Activated CD8-positive, alpha-beta memory T cell treated with anti-CD3 and anti-CD28 coated beads for 1 hour (primary cell): ENCODE measurements at places on chromosomes 3 and 15.

DNA sequence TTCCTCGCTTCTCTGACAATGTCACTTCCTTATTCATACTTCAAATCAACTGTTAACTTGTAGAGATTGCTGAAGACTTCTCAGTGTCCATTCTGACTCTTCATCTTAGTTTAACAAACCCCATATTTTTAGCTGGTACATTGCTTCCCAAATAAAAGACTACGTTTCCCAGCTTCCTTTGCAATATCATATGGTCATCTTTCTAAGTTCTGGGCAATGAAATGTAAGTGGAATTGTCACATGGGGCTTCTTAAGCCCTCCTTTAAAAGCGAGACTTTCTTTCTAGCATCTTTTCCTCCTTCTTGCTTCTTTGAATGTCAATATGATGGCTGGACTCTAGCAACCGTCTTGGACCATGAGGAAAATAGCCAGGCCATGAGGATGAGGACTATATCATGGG is 239.0 kb downstream of the ZNF621 start:
- DNase-seq, result no peak

DNA sequence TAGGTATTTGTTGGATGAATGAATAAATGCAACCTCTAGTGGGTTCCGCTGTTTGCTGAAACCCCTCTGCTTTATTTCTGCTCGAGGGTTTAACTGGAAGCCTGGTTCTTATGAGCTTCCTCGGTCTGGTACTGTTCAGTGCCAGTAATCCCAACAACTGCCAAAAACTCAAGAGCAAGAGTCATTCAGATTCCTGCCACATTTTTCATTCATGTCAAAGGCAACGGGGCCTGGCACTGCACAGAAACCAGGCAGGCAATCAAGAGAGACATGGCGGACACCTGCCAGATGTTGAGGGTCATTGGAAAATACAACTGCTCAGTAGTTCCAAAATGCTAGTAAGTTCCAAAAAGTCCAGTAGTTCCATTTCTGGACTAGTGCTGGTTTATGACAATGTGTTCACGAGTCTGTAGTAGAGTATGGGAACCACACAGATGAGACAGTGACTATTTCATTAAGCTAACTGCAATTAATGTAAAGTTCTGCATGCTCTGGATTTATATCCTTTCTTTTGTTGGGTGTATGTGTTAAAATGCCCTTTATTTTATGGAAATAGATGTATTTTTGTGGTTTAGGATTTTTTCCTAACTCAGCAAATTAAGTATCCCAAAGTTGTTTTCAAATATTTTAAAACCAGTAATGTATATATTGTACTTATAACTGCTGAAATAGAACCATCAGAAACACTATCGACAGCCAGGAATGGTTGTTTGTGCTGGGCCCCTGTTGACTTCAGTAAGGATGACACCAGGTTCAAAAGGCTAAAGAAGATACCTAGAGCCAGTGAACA is 22.7 kb upstream of the TMEM41A start:
- no peak for DNase-seq

GRCh38 chr3:105938806-105939205 is 70.0 kb upstream of the CBLB start:
- DNase-seq, result no peak

DNA sequence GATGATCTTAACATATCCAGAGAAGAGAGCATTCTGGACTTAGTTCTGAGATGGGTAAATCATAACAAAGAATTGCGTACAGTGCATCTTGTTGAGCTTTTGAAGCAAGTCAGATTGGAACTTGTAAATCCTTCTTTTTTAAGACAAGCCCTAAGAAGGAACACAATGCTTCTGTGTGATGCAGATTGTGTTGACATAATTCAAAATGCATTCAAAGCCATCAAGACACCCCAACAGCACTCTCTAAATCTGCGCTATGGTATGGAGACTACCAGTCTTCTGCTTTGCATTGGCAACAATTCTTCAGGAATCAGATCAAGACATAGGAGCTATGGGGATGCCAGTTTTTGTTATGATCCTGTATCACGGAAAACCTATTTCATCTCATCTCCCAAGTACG is 8.6 kb downstream of the KBTBD12 start:
- no peak for DNase-seq

DNA sequence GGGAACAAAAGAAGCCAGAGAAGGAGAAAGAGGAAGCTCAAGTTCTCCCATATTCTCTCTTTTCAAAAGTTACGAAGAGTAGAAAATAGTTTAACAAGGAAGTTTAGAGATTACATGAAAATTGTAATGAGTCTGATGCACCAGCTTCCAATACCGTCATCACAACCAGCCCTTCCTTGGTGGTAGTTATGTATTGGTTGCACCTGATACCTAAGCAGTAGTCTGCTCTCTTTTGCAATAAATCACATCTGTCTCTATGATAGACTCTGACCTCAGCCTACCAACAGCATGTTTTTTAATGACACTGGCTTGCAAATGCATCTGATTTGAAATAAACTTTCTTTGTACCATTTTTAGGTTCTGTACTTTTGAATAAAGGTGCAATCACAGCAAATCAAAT is 575.8 kb downstream of the FHIT start:
- no peak for DNase-seq

- no peak for DNase-seq
Measured at GRCh38 chr15:99429681-99430081, 136.1 kb upstream of the MEF2A start.

- DNase-seq, result no peak
Measured at GRCh38 chr15:70406617-70407335, 309.1 kb upstream of the TLE3 start.

GRCh38 chr3:196288141-196288460 is 575 bp upstream of the PCYT1A start:
- no peak for DNase-seq

DNA sequence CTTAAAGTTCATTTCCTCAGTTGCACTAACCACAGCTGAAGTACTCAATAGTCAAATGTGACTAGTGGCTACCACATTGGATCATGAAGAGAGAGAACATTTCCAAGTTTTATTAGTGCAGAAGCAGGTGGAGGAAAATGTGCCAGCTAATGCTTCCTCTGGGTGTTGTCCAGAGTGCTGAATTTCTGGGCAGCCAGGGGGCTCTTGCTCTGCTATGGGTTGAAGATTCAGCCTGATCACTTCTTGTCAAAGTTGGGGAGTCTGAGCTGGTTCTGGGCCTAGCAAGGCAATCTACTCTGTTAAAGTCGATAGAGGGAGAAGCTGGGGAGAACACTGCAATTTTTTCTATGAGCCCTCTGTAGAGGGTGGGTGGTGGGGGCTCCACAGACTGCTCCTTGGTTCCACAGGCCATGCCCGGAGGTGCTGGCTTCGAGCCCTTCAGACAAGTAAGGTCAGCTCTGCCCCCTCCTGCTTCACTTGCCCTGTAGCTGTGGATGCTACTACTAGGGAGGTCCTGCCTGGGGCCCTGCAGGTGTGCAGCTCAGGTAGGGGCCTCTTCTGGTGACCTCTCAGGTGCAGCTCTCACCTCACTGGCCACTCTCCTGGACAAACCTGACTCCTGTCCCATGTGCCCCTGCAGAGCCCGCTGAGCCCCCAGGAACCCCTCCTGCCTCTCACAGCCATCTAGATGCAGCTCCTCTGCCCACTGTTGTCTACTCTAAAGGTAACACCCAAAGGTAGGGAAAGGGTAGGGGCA is 8.2 kb downstream of the ALG3 start:
- no peak for DNase-seq

GRCh38 chr3:23219117-23219516 is 16.0 kb downstream of the UBE2E2 start:
- DNase-seq, result no peak

GRCh38 chr3:197338586-197338985 is 40.2 kb upstream of the DLG1 start:
- no peak for DNase-seq

DNA sequence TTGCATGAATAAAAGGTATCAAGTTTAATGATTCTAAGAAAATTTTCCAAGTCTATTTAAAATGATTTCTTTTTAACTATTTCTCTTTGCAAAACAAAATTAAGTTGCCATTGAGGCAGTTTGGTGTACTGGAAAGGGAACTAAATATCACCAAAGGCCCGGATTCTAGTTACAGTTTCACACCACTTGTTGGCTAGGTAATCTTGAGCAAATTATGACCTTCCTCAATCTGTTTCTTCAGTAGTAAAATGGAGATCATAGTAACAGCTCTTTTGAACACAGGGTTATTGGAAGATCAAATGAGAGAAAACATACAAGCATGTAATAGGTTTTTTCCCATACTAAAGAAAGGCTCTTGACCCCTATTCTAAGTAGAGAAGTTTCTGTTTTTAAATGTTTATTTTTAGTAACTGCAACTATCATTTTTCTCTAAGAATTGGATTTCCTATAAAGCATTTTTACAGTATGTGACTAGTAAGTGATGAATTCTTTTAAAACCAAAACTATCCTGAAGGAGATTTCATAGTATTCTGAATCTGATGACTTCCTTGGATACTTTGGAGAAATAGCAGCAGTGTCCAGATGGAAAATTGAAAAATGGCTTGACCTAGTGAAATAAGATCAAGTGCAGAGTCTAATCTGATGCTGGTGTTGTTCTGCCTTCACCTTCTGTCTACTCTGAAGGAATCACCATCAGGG is 15.7 kb downstream of the SCAANT1 start:
- no peak for DNase-seq

GRCh38 chr3:129182390-129183185 is 1.1 kb downstream of the CNBP start:
- DNase-seq, result no peak

- no peak for DNase-seq
Measured at GRCh38 chr3:58260733-58261132, 23.1 kb downstream of the ABHD6 start.

DNA sequence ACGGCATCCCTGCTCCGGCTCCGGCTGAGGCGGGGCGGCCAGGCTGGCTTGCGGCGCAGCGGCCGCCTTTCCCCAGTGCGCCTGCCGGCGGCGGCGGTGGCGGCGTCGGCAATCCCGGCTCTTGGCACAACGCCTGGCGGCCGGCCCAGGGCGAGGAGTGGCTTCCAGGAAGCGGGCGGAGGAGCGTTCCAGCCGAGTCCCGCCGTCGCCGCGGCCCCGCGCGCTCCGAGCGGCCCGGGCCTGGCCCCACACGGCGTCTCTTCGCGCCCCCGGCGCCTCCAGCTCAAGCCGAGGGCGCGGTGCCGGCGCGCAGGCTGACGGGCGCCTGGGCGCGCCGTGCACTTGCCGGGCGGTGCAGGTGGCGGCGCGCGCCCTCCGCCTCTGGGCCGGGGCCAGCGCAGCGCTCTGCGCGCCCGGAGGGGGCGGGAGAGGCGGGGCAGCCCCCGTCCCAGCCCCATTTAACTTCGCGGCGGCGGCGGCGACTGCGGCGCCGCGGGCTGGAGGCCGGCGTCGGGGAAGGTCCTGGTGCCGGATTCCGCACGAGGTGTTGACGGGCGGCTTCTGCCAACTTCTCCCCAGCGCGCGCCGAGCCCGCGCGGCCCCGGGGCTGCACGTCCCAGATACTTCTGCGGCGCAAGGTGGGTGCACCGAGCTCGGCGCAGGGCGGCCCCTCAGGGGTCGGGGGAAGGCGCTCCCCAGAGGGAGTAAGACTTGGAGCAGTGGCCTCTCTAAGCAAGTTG is at the start of gene ADAMTSL3:
Gene ADAMTSL3, plus strand, starts transcription at position 485 of the 740 bp plus-strand sequence. CDS start 1,639 bp downstream, outside the sequence.
- no peak for DNase-seq

DNA sequence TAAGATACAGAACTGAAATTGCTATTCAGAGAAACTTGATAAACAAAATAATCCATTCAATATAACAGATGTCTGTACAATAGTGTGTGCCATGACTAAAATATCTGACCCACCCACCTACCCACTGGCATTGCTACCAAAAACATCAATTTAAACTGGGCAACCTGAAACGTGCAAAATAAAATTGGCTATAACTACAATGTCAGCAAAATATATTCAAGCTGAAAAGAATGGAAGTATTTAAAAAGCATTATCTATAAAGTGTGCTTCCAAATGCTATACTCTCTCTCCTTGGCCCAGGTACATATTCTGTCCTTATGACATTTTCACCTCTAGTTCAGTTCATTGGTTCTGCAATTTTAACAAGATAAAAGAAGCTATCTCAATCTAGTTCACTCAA is 379.6 kb upstream of the ATP11B start:
- DNase-seq, result no peak

DNA sequence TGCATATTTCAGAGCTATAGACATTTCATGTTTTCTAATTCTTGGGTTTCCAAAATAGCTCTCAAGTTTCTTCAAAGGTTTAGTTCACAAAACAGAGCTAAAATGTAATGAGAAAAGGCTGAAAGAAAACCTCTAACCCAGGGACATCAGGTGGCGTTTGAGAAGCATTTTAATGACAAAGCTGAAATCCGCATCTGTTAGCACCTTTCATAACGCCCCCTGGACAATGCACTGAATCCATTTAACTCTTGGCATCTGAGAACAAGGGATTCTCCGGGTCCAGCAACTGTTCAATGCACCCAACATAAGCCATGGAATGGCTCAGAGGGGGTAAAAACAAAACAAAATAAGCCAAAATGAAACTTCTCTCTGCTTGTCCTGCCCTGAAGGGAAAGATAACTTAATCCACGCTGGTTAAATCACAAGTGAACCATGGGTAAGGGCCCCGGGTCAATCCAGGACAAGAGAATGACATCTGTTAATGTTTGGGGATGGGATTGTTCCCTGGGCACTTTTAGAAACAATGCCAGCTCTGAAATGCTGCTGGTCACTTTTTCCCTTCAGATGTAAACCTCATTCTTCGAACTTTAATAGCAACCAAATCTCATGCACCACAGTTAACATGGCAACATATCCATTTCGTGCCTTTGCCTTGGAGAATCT is 466.2 kb upstream of the ADAMTS9 start:
- DNase-seq, result no peak

- DNase-seq, result no peak
Measured at GRCh38 chr3:179309225-179310078, 13.4 kb upstream of the ZNF639 start.

GRCh38 chr3:76063811-76064210 is 278.5 kb upstream of the ZNF717 start:
- DNase-seq, result no peak

- DNase-seq, result no peak
Measured at GRCh38 chr3:12471241-12471640, 13.0 kb upstream of the TSEN2 start.

GRCh38 chr3:170584585-170585007 is 1.3 kb downstream of the SLC7A14 start:
- DNase-seq, result no peak

GRCh38 chr3:49411535-49411967 is 225 bp downstream of the RHOA start:
- DNase-seq, result no peak
